NCI-H2081 treated with DMSO at 0.1 percent for 48 hours (cell line): ENCODE measurements at places on chromosomes 7 and 10.

DNA sequence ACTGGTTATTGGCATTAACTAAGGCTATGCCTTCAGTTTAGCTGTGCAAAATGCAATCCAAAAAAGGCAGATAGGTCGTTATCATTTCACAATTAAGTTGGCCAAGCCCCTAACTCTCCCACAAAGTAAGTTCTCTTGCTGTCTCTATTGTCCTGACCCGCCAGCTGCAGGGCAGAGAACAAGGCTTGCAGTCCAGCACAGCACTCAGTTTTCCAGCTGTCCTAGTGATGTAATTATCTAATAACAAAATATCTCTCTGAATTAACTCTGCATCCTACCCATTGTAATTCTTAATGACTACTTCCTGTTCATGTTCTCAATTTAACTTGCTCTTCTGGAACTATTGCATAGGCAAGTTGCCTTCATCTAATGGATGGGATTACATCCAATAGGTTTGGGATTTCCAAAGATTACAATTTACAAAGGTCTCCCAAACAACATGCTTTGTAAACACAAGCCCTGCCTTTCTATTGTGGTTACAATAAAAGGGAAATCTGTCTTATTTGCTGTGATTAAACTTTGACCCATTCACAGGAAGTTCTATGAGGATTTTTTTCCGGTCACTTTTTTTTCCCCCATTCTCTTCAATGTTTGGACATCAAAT, 55.2 kb downstream of the CDK6 start:
- no peak for DNase-seq

- DNase-seq, result no peak
These were observed 14.2 kb upstream of the SVIL start for GRCh38 chr10:29648983-29649268.

- DNase-seq, result no peak
These were observed 159.3 kb upstream of the TMEM196 start for GRCh38 chr7:19932549-19933249.

- DNase-seq, result no peak
These were observed 10.6 kb downstream of the ZFAND2A start for GRCh38 chr7:1149351-1149794.

DNA sequence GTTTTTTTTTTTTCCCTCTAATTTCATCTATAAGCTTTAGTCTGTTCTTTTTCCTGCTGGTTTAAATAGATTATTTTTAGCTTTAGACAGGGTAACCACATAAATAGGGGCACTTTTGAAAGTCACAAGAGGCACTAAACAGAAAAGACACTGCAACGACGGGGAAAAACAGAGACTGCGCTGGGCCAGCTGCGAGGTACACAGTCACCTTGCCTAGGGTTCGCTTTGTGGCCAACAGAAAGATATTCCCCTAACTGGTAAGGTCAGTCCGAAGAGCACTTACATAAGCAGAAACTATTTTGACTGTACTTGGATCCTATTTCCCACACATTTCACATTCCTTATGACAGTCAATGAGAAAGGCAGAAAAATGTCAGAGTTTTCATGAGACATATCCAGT, 175.6 kb upstream of the PHF14 start:
- DNase-seq, result no peak

DNA sequence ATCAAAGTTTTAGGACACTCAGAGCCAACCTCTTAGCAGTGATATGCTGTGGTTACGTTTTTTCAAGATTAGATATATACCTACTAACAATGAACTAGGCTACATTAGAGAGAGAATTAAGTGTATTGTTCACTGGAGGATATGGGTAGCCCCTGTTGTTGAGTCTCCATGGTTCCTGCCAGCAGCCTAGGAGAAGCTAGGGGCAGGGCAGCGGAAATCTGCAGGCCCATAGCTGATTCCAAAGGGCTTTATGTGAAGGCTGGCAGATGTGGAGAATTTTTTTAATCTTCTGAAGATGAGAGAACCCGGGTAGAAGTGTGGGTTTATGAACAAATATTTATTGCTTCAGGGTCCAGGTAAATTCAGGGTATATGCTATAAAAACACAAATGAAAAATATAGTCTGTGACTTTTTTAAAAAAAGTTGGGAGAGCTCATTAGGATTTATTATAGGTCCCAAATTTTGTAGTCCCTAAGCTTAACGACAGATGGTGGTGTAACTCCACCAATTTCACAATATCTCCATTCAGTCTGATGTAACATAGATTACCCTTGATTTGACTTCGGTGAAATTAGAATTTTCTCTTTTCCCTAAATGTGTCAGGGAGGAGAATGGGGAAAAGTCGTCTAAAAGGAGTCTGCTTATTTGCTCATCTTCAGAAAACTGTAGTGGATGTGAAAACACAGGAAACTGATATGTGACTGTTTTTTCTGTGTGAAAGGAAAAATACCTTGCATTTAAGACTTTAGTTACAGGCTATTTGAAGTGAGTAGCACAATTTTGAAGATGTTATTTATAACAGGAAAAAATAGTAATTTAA, 163.0 kb upstream of the PPP1R3A start:
- DNase-seq, result peak; percentile 78

DNA sequence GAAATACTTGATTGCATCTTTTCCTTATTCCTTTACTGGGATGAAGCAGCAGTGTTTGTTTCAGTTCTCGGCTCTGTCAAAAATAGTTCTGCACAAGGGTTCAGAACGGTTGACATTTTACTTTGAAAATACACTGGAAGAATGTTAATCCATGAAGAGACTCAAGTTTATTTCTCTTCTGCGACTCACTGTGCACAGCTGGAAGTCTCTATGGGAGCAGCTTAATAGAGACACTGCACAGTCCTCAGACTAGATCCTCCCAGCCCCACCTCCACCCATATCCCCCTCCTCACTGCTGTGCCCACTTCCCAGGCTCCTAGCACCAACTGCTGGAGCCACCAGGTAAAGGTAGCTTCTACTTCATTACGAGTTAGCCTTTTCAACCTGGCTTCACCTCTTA, 517.8 kb downstream of the GRID1 start:
- DNase-seq, result no peak

DNA sequence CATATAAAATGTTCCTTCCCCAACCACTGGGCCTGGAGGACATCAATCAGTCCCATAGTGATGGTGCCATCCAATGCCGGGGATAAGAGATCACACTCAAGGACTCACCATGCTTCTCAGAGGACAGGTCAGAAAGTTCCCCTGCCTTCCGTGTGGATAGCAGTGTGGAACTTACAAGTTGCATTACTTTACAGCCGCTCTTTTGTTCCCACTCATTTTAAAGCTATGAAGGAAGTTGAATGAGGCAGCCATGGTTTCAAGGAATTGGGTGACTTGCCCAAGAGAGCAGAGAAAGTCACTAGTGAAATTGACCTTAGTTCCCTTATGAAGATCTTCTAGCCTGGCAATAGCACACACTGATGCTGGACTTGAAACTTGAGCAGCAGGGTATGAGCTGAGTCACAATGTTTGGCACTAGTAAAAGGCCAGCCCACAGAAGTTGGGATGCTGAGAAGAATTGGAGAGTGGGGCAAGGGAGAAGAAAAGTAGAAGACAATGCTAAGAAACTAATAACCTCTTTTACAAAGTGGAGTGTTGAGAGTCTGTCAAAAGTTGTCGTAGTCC, 78.7 kb downstream of the CXCL12 start:
- DNase-seq, result no peak

GRCh38 chr7:99643464-99643863, 26.7 kb downstream of the ZSCAN25 start:
- DNase-seq, result no peak

DNA sequence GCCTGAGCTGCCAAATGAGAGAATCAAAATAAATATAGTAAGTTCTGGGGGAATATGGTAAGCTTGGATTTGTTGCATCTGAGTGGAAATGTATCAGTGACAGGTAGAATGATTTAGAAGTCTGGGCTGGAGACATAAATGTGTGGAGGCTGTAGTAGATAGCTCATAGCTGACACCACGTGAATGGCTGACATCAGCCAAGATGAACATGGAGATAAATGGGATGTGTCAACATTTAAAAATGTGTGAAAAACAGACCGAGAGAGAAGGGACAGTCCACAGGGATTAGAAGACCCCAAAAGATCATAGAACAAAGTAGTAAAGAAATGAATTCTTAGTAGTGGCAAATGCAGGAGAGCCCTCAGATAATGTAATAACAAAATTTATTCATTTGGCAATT, 40.9 kb downstream of the NAMPT start:
- DNase-seq, result no peak

DNA sequence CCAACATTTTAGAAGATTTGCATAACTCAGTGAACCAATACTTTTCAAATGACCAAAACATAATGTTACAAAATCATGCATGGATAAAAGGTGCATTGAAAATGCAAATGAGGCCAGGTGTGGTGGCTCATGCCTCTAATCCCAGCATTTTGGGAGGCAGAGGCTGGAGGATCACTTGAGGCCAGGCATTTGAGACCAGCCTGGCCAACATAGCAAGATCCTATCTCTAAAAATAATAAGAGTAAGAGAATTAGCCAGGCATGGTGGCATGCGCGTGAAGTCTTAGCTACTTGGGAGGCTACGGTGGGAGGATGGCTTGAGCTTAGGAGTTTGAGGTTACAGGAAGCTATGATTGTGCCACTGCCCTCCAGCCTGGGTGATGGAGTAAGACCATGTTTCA, 33.4 kb downstream of the SCD start:
- no peak for DNase-seq

DNA sequence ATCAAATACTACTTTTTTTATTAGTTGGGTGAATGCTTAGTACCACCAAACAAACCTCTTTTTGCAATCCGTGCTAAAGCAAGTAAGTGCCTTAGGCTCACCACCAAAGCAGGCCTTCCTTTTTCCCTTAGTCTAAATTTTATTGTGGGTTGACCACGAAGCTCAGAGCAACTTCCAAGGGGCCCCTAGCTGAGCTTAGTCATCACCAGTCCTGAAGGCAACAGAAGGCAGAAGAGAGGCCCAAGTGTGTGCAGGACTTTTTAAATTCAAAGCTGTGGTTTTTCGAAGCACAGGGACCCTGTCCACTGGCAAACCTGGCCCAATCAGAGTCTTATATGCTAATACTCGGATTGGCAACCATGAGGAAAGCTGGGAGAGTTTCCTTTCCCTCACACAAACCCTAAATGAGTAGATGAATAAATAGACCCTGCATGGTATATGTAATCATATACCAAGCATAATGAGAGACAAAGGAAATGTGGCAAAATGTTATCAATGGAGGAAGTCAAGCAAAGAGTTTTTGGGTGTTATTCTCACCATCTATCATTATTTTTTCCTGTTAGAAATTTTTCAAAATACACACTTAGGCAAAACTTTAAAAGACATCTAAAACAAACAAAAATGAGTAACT, 453.2 kb upstream of the GALNT17 start:
- no peak for DNase-seq

GRCh38 chr7:72403458-72404076, 8.6 kb downstream of the CALN1 start:
- DNase-seq, result no peak

DNA sequence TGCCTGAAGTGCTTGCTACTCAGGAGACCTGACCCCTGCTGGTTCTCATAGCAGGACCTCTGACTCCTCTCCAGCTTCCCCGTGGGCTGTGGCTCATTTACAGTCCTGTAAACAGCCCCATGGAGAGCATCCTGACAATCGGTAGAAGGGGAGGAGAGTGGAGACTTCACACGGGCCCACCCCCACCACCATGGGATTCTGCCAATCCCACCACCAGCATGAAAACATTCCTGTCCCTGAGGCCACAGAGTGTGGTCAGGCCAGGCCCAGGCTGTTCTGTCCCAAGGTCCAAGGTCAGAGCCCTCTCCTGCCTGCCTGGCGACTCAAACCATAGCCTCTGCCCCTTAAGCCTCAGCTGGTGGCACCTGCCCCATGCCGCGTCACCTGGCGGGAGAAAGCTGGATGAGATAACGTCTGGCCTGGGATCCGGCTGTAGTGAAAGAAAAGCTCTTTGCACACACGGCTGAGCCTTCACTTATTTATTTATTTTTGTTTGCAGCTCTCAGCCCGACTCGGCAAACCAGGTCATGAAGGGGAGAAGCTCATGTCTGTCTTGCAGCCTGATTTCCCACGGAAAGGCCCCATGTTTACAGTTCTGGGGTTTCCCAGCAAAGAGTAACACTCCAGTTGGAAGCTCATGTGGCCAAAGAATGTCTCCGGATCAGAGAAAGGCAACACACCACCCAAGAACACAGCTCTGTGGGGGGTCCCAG, 293.6 kb upstream of the ZMIZ1 start:
- DNase-seq, result no peak

- DNase-seq, result no peak
These were observed 511.4 kb downstream of the XPNPEP1 start for GRCh38 chr10:109411917-109412316.

GRCh38 chr10:75071756-75072155, 39.7 kb upstream of the SAMD8 start:
- DNase-seq, result no peak

DNA sequence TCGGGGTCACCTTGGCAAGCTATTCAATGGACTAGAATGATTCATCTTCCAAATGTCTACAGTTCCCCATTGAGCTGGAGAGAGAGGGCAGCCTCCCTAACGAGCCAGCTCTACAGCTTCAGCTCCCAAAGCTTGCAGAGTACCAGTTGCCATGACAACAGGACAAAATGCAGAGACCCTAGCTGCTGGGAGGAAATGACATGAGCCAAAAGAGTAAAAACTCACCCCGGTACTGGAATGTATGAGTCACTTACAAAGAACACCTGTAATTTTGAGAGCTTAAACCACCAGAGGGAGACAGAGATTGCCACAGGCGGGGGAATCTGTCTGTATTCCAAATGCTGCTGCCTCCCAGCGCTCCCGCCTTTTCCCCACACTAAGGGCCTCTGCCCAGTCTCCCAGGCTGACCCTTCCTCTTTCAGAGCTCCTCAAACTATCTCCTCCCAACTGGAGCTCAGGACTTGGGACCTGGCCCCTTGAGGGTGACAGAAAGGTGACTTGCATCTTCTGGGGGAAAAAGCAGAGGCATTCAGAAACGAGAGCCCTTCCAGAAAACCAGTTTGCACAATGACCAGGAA, 95.5 kb downstream of the CUL2 start:
- no peak for DNase-seq

DNA sequence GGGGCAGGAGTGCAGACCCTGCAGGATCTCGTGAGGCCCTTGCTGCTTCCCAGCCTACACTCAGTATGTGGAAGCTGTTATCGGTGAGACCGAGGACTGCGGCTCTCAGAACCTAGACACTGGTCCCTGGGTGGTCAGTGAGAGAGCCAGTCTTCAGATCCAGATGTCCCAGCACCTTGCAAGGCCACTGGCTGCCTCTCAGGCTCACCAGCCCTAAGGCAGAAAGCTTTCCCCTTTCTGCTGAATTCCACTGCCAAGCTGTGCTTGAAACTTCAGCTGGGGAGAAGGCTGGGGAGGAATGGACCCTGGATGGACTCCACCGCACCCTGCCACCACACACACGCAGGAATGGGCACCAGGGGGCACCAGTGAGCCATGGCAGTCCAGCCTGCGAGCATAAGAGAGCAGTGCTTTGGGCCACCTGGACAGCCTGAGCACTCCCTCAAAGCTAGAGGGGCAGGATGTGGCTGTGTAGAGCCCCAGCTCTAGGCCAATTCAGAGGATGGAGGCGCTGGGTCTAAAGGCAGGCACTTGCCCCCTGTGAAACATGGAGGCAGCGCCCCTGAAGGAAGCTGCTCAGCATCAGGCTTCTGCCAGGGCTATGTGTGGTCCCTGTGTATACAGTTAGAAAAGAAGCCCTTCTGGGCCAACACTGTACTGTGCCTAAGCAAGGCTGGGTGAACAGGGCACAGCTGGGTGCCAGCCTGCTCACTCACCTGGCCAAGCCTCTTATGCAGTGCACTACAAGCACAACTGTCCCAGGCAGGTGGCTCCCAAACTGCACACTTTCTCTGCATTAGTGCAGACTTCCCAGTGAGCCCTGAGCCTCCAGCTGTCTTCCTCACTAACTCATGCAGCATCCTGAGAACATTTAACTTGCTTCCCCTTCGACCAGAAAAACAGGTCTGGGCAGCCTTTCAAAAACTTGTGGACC, 21.6 kb downstream of the TMEM72 start:
- no peak for DNase-seq
